ENCODE measurements at places on chromosomes 3 and 15.

GRCh38 chr3:126896968-126897367, 85.9 kb upstream of the PLXNA1 start:
- DNase-seq, result no peak

- DNase-seq, result no peak
Observed at GRCh38 chr3:143410259-143410658, 290.7 kb downstream of the CHST2 start.

GRCh38 chr3:4507024-4507596, 14.0 kb downstream of the ITPR1 start:
- DNase-seq, result no peak

DNA sequence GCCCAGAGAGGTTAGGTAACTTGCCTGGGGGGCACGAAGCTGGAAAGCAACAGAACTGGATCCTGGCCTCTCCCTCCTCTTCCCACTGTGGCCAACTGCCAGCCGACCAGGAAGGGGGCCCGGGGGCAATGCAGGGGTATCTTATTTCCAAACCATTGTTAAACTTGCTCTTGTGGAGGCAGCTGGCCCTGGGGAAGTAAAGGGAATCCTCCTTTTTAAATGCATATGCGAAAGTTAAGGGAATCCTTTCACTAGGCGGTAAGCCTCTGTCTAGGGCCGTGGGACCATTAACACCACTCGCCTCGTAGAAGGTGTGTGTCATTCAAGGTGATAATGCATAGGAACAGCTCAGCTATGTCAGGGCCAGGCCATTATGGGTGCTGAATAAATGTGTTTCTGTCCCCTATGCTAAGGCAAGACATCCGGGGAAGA, 68.6 kb downstream of the ST6GAL1 start:
- no peak for DNase-seq

DNA sequence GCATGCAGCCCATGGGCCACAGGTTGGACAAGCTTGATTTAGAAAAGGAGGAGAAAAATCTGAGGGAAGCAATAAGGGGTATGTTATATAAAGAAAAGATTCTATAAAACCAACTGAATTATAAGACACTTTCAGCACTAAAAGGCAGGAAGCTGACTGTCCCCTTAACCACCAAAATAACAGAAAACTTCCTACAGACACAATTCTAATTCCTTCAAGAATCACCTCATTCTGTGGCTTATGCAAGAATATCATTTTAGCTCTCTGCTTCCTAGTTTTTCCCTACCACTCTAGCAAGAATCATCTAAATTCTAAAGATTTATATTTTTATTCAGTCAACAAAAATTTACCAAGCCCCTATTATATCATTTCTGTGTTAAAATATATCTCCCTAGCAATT, 6.3 kb downstream of the STAG1 start:
- no peak for DNase-seq

Measured in hepatocyte (in vitro differentiated cells).